ENCODE measurements at places on chromosomes 16 and 17.

- no peak for DNase-seq
Measured at GRCh38 chr17:79844869-79845600, 5.8 kb upstream of the CBX4 start.

GRCh38 chr17:57657211-57657610 lies 87.9 kb downstream of the CCDC182 start:
- DNase-seq = no peak

- no peak for DNase-seq
Measured at GRCh38 chr16:18003033-18003432, 333.5 kb downstream of the NPIPA8 start.

GRCh38 chr16:704552-705380 lies 835 bp downstream of the FBXL16 start:
- no peak for DNase-seq

GRCh38 chr16:50742576-50743200 lies 802 bp downstream of the CYLD start:
- DNase-seq = peak; percentile 83

GRCh38 chr16:1042049-1042744 lies 30.4 kb upstream of the SSTR5 start:
- no peak for DNase-seq

DNA sequence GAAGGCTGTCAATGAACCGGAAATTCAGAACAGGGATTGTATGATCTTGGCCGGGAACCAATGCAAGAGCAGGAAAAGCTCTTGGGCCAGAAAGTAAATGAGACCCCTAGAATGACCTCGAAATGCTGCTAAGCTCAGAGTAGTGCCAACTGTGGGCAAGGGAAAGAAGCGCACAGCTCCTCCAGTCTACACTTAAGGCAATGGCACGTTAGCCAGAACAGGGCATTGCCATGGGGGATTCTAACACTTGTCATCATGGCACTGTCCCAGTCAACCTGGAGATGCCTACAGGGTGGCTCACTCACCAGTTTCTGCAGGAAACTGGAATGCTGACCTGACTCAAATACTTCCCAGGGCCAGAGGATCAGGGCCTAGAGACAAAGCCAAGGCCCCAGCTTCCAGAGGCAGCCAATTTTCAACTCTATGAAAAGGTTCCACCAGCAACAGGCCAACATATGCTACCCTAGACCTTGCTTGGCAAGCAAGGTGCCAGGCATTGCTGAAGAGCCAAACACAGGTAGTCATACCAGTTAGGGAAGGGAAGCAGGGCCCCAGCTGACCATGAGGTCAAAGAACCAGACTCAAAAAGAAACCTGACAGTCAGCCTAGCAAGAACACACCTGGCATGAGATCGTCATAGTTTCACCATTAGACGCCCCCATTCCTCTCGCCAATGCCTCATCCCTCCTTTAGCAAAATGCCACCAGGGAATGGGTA lies 34.9 kb downstream of the ARHGAP17 start:
- DNase-seq = peak; percentile 90

DNA sequence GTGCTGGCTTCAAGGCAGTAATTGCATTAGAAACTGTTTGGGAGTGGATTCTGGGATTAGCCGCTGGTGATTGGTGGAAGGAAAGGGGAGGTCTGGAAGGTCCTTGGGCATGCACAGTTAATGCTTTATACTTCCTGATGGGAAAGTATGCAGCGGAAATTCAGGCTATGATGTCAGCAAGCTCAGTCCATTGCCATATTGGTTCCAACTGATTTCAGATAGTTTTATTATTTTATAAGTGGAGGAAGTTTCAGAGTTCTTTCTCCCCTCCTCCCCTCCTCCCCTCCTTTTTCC lies 8.1 kb upstream of the CMTR2 start:
- DNase-seq = peak; percentile 3

DNA sequence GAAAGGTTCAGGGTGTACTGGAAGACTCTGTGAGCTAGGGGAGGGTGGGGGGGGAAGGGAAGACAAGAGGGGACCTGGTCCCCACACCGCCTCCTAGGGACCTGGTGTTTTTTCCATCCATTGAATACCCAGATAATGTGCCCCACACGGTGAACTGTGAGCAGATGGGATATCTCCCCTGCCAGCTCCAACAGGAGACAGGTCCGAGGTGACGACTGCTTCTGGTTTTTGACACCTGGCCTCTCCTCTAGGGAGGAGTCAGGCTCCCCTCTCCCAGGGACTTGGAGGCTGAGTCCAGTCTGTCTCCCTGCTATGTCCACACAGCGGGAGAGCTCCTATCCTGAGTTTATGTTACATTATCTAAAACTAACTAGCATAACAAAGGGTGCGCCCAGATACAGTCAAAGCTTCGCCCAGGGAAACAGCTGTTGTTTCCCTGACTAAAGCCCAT lies 1.8 kb downstream of the MARVELD3 start:
- DNase-seq = no peak

DNA sequence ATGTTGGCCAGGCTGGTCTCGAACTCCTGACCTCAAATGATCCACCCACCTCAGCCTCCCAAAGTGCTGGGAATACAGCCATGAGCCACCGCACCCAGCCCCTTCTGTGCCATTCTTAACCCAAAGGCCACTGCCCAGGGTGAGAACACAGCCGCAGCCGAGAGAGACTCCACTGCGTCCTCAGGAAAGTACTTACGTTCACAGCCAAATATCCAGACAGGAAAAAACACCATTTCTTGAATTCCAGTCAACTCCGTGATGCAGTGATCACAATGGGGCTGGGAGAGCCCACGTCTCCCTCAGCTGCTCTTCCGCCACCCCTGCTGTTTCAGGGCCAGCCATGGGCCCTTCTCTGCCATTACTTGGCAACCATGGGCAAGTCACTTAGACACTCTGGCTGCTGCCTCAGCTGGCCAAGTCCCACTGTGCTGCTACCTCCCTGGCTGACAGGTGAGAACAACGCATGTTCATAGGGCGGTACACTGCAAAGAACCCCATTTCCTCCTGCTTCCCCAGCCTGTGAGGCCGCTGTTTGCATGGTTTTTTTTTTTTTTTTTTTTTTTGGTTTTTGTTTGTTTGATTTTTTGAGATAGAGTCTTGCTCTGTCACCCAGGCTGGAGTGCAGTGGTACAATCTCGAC lies 4.3 kb downstream of the CDIP1 start:
- no peak for DNase-seq

DNA sequence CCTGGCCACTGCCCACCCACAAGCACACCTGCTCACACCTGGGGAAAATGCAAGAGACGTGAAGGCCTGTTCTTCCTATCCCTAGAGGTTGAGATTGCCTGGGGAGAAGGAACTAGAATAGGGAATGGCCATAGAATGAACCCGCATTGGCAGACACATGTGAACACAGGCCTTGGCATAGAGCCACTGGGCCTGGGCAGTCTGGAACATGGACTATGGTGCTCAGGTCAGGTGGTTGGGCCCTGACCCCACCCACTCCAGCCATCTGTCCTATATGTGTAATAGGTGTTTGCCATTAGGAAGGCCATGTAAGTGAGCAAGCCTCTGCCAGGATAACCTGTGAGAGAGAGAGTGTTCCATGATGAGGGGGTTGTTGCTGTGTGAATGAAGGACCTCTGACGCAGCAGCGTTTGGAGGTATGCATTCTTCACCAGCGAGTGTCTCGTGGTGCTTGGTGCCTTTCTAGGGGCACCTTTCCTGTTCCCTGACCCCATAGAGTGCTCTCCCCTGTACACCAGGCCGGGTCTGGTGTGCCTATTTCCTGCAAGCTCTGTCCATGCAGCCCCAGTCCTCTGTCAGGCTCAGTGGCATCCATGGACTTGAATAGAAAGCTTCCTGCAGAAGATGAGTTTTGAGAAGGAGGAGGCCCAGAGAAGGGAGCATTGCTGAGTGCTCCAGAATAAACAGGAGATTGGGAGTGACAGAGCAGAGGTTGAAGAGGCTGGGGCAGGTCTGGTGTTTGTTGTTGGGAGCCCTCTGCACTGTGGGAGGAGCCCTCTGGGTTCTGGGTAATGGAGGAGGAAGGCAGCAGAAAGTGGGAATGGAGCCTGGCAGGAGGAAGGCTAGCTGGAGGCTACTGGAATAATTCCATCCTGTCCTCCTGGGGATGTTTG lies 15.6 kb downstream of the CTRL start:
- peak; percentile 37 for DNase-seq

- peak; percentile 16 for DNase-seq
Measured at GRCh38 chr16:30896261-30896888, at the start of gene CTF1. Gene CTF1, plus strand, starts transcription at chr16:30896614. Its CDS starts 30 bp downstream, at chr16:30896644.

GRCh38 chr16:20901068-20901435 lies 481 bp downstream of the LYRM1 start:
- DNase-seq = no peak

DNA sequence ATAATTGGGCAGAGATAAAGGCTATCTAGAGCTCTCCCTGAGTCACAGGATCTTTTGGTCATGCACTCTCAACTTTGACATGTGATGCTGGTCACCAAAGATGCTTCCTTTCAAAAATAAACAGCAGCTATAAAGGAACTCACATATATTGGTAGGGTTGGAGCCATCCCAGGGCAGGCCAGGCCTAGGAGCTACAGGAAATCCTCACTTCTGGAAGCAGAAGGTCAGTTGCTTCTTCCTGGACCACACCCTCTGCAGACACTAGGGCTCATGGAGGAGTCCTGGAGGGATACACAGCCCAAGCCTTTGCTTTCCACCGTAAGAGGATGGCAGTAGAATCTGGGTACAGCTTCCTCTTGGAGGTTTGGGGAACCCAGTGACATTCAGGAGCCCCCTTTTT lies 24.6 kb downstream of the SOST start:
- DNase-seq = peak; percentile 22

DNA sequence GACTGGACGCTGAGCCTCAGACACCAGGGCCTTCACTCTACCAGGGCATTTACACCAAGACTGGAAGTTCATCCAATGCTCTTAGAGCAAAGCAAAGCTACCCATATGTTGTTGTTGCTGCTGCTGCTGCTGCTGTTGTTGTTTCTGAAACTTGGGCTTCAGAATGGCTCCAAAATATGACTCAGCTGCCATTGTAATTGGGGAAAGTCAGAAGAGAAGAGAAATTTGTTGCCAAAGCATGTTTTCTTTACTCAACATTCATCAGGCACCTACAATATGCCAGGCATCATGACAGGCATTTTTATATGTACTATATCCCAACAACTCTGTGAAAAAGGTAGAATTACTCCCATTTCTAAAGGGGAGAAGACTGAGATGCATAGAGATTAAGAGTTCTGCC lies 11.9 kb downstream of the KRT32 start:
- DNase-seq = peak; percentile 52

GRCh38 chr17:13584701-13585080 lies 17.0 kb downstream of the HS3ST3A1 start:
- DNase-seq = peak; percentile 77

GRCh38 chr16:72927199-72928089 lies 120.5 kb downstream of the ZFHX3 start:
- peak; percentile 97 for DNase-seq

DNA sequence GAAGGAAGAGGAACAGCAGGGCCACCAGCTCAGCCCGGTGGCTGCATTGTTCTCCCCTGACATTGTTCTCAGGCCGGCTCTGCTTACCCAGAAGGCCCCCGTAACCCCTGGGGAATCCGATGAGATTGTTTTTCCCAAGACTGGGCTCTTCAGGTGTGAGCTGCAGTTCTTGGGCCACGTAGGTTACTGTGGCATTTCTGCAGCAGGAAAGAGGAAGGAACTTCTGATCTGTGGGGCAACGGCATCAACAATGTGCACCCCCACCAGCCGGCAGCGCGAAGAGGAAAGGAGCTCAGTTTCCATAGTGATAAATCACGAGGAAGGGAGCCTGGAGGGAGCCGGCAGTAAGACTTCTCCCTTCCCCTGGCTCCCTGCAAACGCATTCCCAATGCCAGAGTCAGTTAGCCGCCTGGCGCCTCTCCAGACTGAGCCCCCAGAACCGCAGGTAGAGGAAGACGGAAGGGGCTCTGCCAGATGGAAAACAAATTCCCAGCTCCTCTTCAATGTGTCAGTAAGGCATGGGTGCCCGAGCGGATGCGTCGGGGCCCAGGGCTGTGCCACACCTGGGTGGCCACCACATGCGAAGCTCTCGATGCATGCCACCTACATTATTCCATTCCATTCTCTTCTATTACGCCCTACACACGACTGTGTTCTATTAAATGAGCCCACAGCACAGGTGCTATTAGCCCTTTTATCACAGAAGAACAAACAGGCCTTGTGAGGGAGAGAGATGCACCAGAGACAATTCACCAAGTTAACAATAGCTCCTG lies 21.5 kb upstream of the PECAM1 start:
- DNase-seq = peak; percentile 31

- DNase-seq = no peak
Measured at GRCh38 chr16:12398029-12398682, 405.5 kb downstream of the CPPED1 start.

GRCh38 chr16:30829130-30830071 lies 42.4 kb upstream of the ZNF629 start:
- no peak for DNase-seq

DNA sequence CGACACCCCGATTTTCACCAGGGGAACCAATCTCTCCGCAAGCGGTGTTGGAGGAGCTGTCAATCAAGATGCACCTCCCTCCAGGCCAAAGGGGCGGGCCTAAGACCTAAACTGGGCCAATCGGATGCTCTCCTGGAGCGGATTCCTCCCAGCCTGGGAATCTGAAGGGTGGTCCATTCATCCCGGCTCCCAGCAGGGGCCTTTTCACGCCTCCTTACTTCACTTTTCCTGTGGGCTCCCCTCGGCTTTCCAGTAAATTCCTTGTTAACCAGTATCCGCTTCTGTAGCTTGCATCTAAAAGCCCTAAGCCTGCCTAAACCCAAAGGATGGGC lies 17.1 kb downstream of the C16orf74 start:
- DNase-seq = no peak

- DNase-seq = peak; percentile 75
Measured at GRCh38 chr16:57235128-57236021, 9.7 kb upstream of the ARL2BP start.

DNA sequence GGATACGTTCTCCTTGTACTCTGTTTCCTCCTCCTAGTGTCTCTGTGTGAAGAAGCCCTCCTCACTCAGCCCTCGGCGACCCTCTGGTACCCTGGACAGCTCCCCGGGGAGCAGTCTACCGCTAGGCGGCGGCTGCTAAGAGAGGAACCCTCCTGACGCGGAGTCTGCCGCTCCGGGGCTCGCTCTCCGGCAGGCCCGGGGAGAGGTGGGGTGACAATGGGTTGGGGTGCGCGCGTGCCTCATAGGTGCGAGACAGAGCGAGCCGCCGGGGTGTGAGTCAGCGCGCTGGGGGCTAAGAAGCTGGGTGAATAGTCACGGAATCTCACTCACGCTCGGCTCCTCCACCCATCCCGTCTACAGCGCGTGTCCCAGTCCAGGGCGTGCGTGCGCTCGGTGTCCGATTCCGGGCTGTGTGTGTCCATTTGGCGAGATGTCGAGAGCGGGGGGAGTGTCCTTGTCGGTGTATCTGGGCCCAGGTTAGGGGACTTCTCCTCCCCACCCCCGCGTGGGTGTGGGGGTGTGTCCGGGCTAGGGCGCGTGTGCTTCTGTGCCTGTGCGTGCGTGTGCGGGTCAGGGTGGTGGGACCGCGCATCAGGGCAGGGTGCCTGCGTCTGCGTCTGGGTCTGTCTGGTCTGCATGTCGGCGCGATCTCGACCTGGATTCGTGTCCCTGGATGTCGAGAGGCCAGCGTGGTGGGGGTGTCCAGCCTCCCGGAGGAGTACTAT lies 577 bp upstream of the HS3ST2 start:
- peak; percentile 29 for DNase-seq

- DNase-seq = no peak
Measured at GRCh38 chr17:81121841-81122733, 43.2 kb upstream of the PVALEF start.

Measured in M059J (cell line).